Thoracic aorta (tissue), 2 donors: ENCODE measurements at places on chromosomes 16 and 17.

DNA sequence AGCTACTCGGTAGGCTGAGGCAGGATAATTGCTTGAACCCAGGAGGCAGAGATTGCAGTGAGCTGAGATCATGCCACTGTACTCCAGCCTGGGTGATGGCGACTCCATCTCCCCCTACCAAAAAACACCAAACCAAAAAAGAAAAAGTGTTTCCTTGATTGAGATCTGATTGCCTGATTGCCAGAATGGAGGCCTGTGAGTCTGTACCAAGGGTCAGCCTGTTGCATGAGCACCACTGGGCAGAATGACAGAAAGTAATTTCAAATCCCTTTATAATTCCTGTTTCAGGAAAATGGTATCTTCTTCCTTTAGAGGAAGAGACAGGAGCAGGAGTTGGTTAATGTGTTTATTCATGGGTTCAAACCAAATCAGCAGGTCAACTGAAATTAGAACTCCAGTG lies 8.5 kb downstream of the UBN1 start:
- no peak for DNase-seq

- no peak for DNase-seq
These were observed 274.3 kb upstream of the XYLT1 start for GRCh38 chr16:17744921-17745572.

- DNase-seq = no peak
These were observed 155.2 kb downstream of the RBFOX3 start for GRCh38 chr17:79455636-79456035.

DNA sequence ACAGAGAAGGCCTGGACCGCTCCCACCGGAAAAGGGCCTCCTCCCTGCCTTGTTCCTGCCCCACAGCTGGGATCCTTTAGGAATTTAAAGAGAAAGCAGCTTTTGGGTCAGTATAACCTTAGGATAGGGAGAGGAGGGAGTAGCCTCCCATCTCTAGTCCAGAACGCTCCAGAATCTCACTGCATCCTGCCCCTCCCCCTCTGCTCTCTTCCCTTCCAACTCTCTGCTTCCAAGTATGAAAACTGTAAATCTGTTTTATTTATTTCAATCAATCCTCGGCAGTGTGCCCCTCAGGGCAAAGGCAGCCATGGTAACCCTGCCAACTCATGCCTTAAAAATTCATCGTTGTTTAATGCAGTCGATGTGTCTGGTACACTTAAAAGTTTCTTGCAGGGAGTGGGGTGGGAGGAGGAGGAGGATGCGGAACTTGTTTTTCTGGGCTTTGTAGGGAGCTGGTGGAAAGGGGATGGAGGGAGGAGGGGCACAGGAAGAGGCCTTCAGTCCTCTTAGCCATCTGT lies 21.2 kb upstream of the MTSS2 start:
- no peak for DNase-seq

DNA sequence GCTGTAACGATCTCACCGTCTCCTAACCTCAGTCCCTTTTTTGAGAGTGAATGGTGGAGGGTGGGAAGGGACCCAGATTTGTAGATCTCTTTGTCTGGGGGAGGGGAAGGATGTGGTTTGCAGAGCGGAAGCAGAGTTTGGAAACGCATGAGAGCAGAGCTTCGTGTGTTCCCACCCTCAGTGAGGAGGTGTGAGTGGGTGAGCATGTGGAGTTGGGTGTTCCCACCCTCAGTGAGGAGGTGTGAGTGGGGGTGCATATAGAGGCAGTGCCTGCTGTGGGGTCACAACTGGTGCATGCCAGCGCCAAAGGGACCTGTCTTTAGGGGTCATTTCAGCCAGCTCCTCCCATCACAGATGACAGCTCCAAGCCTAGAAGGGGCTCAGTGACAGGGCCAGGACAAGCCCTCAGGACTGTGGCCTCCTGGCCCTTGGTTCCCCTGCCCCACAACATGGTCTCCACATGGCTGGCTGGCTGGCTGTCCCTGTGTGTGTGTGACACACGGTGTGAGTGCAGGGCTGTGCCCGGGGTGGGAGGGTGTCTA lies 1.8 kb upstream of the CISD3 start:
- DNase-seq = no peak

- no peak for DNase-seq
These were observed 8.7 kb upstream of the ZNF594 start for GRCh38 chr17:5200360-5200759.

GRCh38 chr17:17844500-17844899 lies 7.7 kb upstream of the SREBF1 start:
- no peak for DNase-seq

- no peak for DNase-seq
These were observed 10.3 kb downstream of the KANSL1 start for GRCh38 chr17:46182961-46183360.

- DNase-seq = no peak
These were observed 3.8 kb upstream of the CBFB start for GRCh38 chr16:67025210-67025550.

DNA sequence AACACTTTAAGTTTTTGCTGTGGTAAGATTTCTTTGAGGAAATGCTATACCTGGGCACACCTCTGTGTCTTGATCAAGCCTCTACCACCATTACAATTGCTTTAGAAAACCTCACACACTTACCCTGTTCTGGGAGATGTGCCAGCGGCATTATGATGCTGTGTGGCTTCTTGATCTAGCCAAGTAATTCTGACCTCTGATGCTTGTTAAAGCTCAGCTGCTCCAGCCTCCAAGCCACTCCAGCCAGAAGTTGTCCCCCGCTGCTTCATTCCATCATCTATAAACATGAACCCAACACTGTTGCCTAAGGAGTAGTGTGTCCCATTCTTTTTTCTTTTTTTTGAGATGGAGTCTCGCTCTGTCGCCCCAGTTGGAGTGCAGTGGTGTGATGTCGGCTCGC lies 60.1 kb downstream of the CYLD start:
- no peak for DNase-seq

DNA sequence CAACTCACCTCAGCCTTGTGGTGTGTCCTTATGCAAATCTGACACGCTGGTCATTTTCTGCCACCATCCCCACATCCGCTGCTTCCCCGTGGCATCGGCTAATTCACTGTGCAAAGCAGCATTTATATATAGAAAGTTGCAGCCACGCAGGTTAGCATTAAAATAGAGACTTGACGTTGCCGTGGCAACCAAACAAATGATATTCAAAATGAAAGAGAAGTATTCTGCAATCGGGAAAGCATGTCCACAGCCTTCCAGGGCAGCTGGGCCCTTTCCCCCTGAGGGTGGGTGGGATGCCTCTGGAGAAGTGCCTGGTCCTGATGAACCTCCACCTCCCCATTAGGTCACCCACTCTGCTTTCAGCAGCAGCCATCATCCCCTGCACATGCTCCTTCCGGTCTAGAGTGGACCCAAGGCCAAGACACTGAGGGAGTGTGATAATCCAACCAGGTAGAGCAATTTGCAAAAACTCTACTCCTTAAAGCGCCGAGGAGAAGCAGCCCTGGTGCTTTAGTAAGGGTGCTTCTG lies 138.7 kb downstream of the GAS7 start:
- DNase-seq = no peak

GRCh38 chr16:11530171-11530940 lies 56.4 kb downstream of the LITAF start:
- no peak for DNase-seq

DNA sequence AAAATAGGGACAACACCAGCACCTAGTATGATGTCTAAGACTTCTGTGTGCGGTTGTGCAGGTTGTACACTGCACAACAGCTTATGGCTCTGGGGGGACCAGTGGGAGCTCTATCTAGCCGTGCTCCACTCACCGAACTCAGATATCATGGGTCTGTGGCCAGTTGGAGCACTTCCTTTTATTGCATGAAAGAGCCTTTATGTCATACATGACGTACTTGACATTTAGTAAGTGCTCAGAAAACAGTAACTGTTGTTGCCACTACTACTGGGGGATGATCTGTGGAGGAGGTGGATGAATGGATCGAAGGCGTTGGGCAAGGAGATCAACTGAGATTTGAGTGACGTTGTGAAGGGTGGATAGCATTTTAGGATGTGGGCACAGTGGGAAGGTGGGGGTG lies 368.8 kb downstream of the SNX29 start:
- DNase-seq = no peak

DNA sequence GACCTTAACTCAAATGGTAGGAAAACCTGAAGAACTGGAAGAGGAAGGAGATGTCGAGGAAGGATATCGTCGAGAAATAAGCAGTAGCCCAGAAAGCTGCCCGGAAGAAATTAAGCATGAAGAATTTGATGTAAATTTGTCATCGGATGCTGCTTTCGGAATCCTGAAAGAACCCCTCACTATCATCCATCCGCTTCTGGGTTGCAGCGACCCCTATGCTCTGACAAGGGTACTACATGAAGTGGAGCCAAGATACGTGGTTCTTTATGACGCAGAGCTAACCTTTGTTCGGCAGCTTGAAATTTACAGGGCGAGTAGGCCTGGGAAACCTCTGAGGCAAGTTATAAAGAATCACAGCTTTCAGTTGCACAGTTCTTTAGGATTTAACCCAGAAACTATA lies 15.5 kb downstream of the ERCC4 start:
- no peak for DNase-seq

GRCh38 chr17:70771804-70772386 lies 602.6 kb downstream of the KCNJ2 start:
- no peak for DNase-seq

DNA sequence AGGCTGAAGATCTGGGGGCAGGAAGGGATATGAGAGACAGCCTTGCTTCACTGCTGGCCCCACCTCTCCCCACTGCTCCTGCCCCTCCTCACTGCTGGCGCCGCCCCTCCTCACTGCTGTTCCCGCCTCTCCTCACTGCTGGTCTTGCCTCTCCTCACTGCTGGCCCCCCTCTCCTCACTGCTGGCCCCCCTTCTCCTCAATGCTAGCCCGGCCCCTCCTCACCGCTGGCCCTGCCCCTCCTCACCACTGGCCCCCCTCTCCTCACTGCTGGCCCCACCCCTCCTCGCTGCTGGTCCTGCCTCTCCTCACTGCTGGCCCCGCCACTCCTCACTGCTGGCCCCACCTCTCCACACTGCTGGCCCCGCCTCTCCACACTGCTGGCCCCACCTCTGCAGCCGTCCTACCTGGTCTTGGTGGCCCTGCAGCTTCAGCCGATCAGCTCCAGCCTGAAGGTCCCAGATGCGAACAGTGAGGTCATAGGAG lies 9.5 kb upstream of the PAM16 start:
- DNase-seq = no peak

GRCh38 chr16:85350973-85351372 lies 238.7 kb upstream of the CIBAR2 start:
- peak; percentile 90 for DNase-seq

DNA sequence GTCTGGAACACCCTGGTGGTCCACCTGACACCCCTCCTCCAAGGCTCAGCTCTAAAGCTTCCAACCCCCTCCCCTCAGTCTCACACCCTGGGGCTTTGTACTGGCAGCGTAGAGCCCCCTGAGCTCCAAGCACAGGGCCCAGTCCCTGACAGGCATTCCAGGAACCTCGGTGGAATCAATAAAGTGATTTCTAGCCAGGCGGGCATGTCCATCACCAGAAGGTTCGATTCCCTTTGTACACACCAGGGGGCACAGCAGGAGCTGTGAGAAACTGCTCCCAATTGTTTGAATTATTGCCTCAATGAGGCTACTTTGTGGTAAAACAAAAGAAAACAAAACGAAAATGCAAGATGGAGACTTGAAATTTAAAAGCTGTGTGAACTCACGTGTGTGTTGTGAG lies 51.8 kb downstream of the SMPD3 start:
- DNase-seq = no peak

- no peak for DNase-seq
These were observed 204.7 kb upstream of the GOT2 start for GRCh38 chr16:58938811-58939210.

GRCh38 chr17:75088465-75089417 lies 987 bp downstream of the SLC16A5 start:
- DNase-seq = no peak

- no peak for DNase-seq
These were observed 999.9 kb downstream of the KCNJ18 start for GRCh38 chr17:22692066-22692805.

- no peak for DNase-seq
These were observed 20.3 kb downstream of the METRNL start for GRCh38 chr17:83099570-83100181.

GRCh38 chr16:55030944-55031343 lies 100.3 kb downstream of the IRX5 start:
- DNase-seq = no peak

DNA sequence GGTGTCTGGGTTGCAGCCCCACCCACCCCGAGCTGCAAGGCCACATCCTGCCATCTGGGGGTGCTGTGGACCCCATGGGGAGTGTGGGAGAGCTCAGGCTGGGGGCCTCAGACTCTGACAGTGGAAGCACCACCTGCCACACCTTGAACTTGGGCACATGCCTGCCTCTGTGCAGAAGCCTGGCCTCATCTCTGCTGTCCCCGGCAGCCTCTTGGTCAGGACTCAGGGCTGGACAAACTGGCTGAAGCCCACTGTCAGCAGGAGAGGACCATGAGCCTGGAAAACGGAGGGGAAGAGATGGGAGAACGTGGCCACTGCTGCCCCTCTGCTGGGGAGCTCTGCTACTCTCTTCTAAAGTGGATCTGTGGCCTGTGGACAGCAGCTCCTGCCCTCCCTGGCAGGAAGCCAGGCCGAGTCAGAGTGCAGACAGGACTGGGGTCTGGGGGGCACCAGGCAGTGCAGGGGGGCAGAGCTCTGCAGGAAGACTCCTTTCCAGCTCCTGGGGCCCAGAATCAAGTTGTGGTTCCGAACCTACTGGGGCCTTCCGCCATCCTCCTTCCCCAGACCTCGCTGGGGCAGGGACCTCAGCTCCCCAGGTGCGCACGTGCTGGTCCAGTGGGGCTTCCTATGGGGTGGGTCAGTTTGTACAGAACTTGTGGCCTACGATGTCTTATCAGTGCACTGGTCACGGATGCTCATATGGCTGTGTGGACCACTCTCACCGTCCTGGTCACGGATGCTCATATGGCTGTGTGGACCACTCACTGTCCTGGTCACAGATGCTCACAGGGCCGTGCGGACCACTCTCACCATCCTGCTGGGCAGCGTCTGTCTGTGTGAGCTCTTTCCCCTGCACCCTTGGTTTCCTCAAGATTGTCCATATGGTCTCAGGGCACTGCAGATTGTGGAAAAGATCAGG lies 207.7 kb downstream of the LAT start:
- no peak for DNase-seq

DNA sequence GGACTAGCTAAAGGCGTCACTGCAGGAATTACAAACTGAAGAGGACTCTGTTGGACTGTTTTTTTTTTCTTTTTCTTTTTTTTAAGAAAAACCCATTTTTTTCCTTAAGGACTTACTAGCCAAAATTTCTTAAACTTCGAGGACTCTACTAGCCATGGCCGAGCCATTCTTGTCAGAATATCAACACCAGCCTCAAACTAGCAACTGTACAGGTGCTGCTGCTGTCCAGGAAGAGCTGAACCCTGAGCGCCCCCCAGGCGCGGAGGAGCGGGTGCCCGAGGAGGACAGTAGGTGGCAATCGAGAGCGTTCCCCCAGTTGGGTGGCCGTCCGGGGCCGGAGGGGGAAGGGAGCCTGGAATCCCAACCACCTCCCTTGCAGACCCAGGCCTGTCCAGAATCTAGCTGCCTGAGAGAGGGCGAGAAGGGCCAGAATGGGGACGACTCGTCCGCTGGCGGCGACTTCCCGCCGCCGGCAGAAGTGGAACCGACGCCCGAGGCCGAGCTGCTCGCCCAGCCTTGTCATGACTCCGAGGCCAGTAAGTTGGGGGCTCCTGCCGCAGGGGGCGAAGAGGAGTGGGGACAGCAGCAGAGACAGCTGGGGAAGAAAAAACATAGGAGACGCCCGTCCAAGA lies 878 bp downstream of the HEXIM1 start:
- no peak for DNase-seq

- DNase-seq = no peak
These were observed 7.0 kb downstream of the P2RX1 start for GRCh38 chr17:3909257-3909656.

- DNase-seq = no peak
These were observed 2.3 kb upstream of the ANKRD40 start for GRCh38 chr17:50710025-50710424.

- no peak for DNase-seq
These were observed 8.9 kb downstream of the CA10 start for GRCh38 chr17:52149626-52150025.
